GM23338 (cell line): ENCODE measurements at places on chromosomes 2 and 18. TPM values are rescaled to one million over a fixed set of nuclear protein-coding genes. Genes with fewer than 3 reads are reported as not detected.

- no peaks in the 10 kb centered on the region for H3K4me1 ChIP-seq
- no peaks in the 10 kb centered on the region for H3K36me3 ChIP-seq
- H3K27ac ChIP-seq = no peak overlapping the region
- no peak overlapping the region for H3K4me3 ChIP-seq
- no peak for DNase-seq
Observed at GRCh38 chr2:106284255-106284654, 90.2 kb upstream of the UXS1 start.

DNA sequence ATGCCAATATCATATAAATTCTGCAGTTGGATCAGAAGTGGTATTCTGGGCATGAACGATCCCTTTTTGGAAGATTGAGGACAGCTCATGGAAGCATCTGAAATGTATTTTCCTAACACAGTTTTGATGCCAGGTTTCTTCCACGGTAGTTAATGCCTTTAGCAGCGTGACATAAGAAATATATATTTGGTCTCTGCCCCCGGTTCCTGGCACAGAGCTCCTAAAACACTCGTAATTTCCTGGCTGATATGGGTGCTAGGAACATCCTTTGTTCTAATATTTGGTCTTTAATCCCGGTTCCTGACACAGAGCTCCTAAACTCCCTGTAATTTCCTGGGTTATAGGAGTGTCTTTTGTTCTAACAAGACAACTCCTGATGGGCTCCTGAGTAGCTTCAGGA is 8.2 kb upstream of the CABLES1 start:
- no peaks in the 10 kb centered on the region for H3K27me3 ChIP-seq
- H3K4me3 ChIP-seq = no peak overlapping the region
- DNase-seq = no peak
- no peak overlapping the region for H3K27ac ChIP-seq
- no peaks in the 10 kb centered on the region for H3K36me3 ChIP-seq

- peak overlapping the region; percentile 99 for H3K27ac ChIP-seq
- peak; percentile 35 for DNase-seq
- no peaks in the 10 kb centered on the region for H3K27me3 ChIP-seq
- H3K4me1 ChIP-seq = peaks cover 9% of the 10 kb centered on the region; the same call in 1 of the 2 replicates
- H3K36me3 ChIP-seq = peaks cover 4% of the 10 kb centered on the region; the same call in 1 of the 2 replicates
- peak overlapping the region; percentile 87 for H3K4me3 ChIP-seq
Observed at GRCh38 chr2:61471905-61472805, 1.3 kb upstream of the USP34 start.

DNA sequence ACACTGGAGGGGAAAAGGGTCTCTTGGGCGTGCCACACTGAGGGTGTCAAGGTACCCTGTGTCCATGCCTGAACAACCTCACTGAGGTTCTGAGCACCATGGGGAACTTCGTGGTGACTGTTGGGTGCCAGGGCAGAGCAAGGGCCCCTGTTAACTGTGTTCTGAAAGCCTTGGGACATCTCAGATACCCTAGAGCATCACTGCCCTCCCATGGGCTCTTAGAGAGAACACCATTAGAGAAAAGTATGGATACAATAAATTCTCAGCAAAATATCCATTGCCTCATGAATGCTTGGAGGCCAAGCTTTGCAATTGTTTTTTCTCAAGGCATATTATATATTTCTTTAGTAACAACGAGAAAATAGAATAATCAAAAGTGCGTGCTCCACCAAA is 488.5 kb upstream of the NRP2 start:
- H3K27ac ChIP-seq = no peak overlapping the region
- peaks cover 36% of the 10 kb centered on the region for H3K4me1 ChIP-seq
- H3K36me3 ChIP-seq = no peaks in the 10 kb centered on the region
- no peak overlapping the region for H3K4me3 ChIP-seq

DNA sequence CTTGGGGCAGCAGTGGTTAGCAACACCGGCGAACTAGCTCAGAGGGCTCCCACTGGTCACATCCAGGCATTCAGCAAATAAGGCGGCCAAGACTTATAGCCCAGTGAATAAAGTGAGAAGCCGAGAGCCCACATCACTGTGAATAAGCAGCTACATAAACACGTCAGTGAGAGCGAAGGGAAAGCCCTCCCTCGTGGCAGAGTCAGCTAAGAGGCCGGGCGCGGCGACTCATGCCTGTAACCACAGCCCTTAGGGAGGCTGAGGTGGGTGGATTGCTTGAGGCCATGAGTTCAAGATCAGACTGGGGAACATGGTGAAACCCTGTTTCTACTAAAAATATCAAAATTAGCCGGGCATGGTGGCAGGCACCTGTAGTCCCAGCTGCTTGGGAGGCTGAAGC is 5.2 kb downstream of the D2HGDH start:
- H3K36me3 ChIP-seq = no peaks in the 10 kb centered on the region
- H3K4me1 ChIP-seq = no peaks in the 10 kb centered on the region
- no peak overlapping the region for H3K4me3 ChIP-seq
- no peak for DNase-seq
- no peaks in the 10 kb centered on the region for H3K27me3 ChIP-seq

DNA sequence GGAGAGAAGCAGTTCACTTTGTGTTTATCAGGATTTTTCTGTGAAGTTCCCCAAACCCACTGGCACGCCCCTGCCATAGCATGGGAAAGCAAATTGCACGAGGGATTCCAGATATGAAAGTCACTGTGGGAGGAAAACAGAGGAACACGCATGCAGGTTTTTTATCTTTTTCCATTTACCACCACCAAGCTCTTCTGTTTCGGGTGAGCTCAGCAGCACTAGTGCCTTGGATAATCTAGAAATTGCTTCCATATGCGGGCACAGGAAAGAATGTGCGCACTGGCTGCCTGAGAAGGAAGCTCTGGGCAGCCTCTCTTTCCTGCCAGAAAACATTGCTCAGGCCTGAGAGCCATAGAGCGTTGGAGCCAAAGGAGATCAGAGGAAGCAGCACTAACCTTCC is 65.9 kb upstream of the WIPF1 start:
- no peak overlapping the region for H3K27ac ChIP-seq
- peaks cover 21% of the 10 kb centered on the region for H3K4me1 ChIP-seq
- DNase-seq = no peak
- H3K4me3 ChIP-seq = no peak overlapping the region

DNA sequence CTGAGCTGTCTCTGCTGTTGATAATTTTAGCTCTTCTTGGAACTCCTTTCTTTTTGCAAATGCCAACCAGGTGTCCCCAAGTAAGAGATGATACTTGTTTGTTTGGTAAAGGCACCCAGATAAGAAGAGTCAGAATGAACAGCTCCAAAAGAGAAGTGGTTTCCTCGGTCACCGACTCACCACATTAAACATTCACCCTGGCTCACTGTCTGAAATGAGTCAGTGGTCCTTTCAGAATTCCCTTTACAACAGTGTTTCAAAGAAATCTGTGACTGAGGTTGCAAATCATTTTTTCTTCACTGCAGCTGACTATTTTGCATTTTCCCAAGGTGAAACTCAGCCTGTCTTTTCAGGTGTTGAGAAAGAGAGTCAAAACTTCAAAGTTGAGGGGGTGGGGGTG is 16.2 kb upstream of the CXCR4 start:
- H3K36me3 ChIP-seq = no peaks in the 10 kb centered on the region
- no peak overlapping the region for H3K27ac ChIP-seq
- no peaks in the 10 kb centered on the region for H3K4me1 ChIP-seq
- DNase-seq = no peak
- H3K4me3 ChIP-seq = no peak overlapping the region
- no peaks in the 10 kb centered on the region for H3K27me3 ChIP-seq

DNA sequence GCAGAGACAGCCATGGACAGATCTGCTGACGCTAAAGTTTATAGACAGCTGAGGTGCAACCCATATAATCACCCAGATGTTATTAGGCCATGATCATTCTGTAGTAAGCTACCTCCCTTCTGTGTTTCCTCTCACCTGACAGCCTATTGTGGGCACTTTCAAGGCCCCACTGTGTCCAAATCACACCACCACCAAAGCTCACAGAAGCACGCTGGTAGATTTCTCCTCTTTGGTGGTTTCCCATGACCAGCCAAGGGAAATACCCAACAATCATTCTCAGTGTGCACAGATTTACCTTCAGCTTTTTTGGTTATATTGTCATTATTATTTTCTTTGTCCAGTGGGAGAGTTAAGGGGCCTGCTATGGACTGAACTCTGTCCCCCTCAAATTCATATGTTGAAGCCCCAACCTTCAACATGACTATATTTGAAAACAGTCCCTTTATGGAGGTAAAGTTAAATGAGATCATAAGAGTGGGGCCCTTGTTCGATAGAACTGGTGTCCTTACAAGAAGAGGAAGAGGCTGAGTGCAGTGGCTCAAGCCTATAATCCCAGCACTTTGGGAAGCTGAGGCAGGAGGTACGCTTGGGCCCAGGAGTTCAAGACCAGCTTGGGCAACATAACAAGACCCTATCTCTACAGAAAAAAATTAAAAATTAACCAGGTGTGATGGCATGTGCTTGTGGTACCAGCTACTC is 74.0 kb upstream of the MSH6 start:
- no peak overlapping the region for H3K4me3 ChIP-seq
- no peaks in the 10 kb centered on the region for H3K4me1 ChIP-seq
- no peak for DNase-seq
- H3K36me3 ChIP-seq = no peaks in the 10 kb centered on the region

GRCh38 chr2:61268249-61268648 is 106.3 kb downstream of the C2orf74 start:
- H3K36me3 ChIP-seq = peaks cover 7% of the 10 kb centered on the region; the same call in 1 of the 2 replicates
- H3K27ac ChIP-seq = no peak overlapping the region
- H3K27me3 ChIP-seq = no peaks in the 10 kb centered on the region
- H3K4me1 ChIP-seq = no peaks in the 10 kb centered on the region
- peak; percentile 4 for DNase-seq

DNA sequence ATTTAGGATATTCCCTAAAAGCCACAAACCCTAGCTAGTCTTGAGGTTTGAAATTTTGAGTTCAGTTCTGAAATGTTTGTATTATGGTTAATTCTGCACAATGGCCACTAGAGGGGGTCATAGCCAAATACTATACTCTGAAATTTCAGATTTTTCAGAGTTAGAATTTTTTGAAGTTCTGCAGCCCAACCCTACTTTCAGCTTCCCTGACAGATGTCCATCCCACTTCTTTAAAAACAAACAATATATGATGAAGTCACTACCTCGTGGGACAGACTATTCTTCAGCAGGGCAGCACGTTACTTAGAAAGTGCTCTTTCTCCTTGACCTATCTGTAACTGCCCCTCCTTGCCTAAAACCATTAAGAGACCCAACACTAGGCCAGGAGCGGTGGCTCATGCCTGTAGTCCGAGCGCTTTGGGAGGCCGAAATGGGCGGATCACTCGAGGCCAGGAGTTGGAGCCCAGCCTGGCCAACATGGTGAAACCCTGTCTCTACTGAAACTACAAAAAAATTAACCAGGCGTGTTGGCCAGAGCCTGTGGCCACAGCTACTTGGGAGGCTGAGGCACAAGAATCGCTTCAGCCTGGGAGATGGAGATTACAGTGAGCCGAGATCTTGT is 48.2 kb upstream of the PAPOLG start:
- H3K4me3 ChIP-seq = no peak overlapping the region
- DNase-seq = peak; percentile 76
- no peaks in the 10 kb centered on the region for H3K36me3 ChIP-seq
- no peaks in the 10 kb centered on the region for H3K4me1 ChIP-seq

- no peaks in the 10 kb centered on the region for H3K36me3 ChIP-seq
- DNase-seq = no peak
- H3K4me1 ChIP-seq = no peaks in the 10 kb centered on the region
- no peak overlapping the region for H3K4me3 ChIP-seq
- no peak overlapping the region for H3K27ac ChIP-seq
Observed at GRCh38 chr2:136394136-136395060, 276.4 kb upstream of the CXCR4 start.

- H3K36me3 ChIP-seq = no peaks in the 10 kb centered on the region
- no peak overlapping the region for H3K4me3 ChIP-seq
Observed at GRCh38 chr2:46803547-46803878, 112.1 kb downstream of the MCFD2 start.

DNA sequence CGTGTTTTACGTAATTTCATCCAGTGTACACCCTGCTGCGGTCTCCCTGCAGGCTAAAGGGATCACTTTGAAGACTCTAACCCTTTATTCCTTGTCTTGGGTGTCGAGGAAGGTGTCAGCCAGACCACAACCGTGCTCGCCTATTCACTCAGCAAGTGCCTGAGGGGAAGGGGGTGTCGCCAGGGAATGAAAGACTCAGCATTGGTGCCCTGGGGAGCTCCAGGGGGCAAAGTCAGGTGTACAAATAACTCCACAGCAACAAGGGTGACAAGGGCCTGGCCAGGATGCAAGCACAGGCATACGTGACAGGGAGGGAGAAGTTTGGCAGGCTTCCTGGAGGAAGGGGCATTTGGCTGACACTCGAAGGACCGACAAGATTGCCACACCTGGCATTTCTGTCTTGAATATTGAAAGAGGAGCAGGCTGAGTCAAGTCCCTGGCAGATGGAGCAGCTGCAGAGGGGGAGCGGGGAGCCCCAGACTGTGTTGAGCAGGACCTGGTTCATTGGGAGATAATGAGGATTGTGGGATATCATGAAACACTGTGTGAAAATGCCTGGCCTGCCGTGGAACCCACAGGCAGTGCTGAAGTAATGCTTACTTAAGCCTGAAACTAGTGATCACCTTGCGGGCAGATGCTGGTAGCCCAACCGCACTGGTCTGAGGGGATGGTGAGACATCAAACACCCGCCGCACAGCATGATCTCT is 93.9 kb downstream of the RHOB start:
- H3K27me3 ChIP-seq = no peaks in the 10 kb centered on the region
- DNase-seq = no peak
- H3K36me3 ChIP-seq = no peaks in the 10 kb centered on the region

- H3K4me1 ChIP-seq = no peaks in the 10 kb centered on the region
- H3K27me3 ChIP-seq = no peaks in the 10 kb centered on the region
- peaks cover 3% of the 10 kb centered on the region for H3K36me3 ChIP-seq
- H3K4me3 ChIP-seq = no peak overlapping the region
Observed at GRCh38 chr2:202311823-202312388, 46.3 kb downstream of the NOP58 start.

DNA sequence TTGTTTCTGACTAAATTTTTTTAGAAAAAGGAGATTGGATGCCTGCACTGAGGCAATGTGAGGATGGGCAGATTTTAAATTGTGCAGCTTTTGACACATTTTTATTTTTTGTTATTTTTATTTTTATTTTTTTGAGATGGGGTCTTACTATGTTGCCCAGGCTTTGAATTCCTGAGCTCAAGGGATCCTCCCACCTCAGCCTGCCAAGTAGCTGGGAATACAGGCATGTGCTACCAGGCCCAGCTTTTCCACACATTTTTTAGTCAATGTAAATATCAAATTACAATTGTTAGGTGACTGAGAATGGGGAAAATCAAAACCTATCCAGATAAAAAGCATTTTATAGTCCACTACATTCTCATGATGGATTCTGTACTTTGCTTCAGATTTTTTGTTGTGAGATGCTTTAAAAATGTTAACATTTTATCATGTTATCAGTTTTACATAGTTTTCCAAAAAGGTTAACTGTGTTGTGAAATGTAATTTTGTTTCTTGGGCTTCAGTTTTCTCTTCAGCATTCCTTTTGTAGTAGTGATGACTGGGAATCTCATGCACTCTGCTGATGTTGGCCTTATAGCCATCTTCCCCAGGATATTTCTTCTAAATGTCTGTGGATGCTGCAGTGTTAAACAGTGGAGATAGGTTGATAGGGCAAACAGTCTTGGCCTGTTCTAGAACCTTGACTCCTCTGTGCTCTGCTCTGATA is 41.4 kb downstream of the PKP4 start:
- H3K27me3 ChIP-seq = no peaks in the 10 kb centered on the region
- peak overlapping the region; percentile 29; the same call in 1 of the 2 replicates for H3K27ac ChIP-seq
- DNase-seq = no peak
- peaks cover 26% of the 10 kb centered on the region for H3K4me1 ChIP-seq
- no peaks in the 10 kb centered on the region for H3K36me3 ChIP-seq

GRCh38 chr2:9477914-9478313 is 3.6 kb downstream of the IAH1 start:
- H3K4me3 ChIP-seq = no peak overlapping the region
- no peaks in the 10 kb centered on the region; the same call in 1 of the 2 replicates for H3K36me3 ChIP-seq
- peaks cover 12% of the 10 kb centered on the region for H3K4me1 ChIP-seq
- H3K27ac ChIP-seq = no peak overlapping the region
- H3K27me3 ChIP-seq = peaks cover 22% of the 10 kb centered on the region

The PLCL1 gene
- polyA plus RNA-seq = not detected in 2 replicates

The ARHGAP25 gene
- 1.9 and 2.0 TPM in 2 replicates for polyA plus RNA-seq

The SRD5A2 gene
- polyA plus RNA-seq = 0.05 TPM in 1 of 2 replicates, not detected in the other
